ENCODE measurements at places on chromosomes 7 and 10. TPM values are rescaled to one million over a fixed set of nuclear protein-coding genes. Genes with fewer than 3 reads are reported as not detected.
A peak's percentile ranks its signal among the peaks of the same experiment; 100 is the strongest.

- no peak for DNase-seq
Observed at GRCh38 chr10:4588824-4589223, 237.2 kb upstream of the AKR1E2 start.

- DNase-seq = peak; percentile 73
Observed at GRCh38 chr7:92621561-92622023, 31.4 kb upstream of the FAM133B start.

- DNase-seq = no peak
Observed at GRCh38 chr7:42212541-42213090, 24.4 kb downstream of the GLI3 start.

DNA sequence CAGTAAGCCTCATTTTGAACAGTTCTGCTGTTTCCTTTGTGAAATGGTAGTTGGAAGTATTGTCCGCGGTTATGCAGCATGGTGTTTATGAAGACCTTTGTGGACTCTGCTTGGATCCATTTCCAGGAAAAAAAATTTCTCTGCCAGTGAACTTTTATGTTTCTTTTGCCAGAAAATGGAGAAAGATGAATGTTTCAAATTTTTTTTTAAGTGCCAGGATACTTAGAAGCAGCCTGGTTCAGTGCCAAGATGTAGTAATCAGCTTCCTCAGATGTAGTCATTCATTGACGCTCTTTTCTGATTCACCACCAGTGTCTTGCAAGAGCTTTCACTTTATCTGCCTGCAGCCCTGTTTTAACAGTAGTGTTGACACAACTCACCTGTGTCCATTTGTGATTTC is 258.2 kb downstream of the SDK1 start:
- DNase-seq = peak; percentile 96

DNA sequence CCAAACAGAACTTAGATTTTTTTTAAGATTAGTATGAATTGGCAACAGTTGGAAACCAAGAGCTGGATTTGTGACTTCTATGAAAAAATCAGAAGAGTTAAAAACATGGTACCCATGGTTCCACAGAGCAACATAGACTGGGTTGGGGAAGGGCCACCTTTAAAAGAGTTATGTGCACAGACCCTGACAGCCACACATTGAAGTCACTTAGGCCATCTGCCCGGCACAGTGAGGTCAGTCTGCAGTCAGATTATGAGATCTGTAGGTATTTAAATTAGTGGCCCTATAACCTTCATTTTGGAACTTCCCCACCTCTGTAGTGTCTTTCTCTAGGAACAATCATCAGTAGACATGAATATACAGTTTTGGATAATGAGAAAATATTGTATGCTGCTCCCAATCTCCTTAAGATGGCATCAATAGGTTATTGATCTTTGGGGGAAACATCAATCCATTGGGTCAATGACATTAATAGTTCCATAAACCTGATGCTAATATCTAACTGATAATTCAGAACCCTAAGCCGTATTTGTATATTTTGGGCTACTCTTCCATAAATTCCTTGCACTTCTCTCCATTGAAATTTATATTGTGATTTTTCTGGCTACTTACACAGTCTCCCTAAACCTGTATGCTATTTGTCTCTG is 7.0 kb downstream of the ANKRD1 start:
- DNase-seq = no peak

DNA sequence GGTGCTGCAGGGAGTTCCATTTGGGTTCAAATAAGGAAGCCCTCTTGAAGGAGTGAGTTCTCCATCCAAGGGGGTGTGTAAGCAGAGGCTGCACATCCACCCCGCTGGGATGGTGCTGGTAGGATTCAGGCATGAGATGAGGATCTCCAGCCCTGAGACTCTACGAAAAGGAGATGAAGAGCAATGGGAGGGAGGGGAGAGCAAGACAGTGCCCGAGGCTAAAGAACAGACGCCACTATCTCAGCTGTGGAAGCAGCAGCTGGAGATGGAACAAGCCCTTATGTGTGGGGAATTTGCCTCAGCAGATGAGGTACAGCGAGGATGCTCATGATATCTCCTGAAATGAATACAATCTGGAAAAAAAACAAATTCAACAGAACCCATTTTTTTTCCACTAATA is 28.1 kb upstream of the MYL10 start:
- DNase-seq = no peak

GRCh38 chr7:37359662-37360444 is 88.8 kb downstream of the ELMO1 start:
- DNase-seq = no peak

DNA sequence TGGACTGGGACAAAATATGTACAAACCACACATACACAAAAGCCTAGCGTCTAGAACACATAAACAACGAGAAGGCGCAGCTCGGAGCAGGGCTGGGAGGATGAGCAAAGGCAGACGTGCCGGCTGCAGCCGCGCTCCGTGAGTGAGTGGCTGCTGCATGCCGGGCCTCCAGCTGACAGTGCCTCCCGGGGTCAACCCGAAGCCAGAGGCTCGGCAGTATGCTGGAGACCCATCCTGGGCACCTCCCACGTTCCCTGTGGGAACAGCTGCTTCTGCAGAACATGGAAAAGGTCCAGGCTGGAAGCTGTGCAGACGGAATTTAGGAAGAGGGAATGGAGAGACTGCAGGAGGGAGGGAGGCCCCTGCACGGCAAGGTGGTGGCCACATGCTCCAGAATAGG is 3.6 kb upstream of the GPR146 start:
- no peak for DNase-seq

DNA sequence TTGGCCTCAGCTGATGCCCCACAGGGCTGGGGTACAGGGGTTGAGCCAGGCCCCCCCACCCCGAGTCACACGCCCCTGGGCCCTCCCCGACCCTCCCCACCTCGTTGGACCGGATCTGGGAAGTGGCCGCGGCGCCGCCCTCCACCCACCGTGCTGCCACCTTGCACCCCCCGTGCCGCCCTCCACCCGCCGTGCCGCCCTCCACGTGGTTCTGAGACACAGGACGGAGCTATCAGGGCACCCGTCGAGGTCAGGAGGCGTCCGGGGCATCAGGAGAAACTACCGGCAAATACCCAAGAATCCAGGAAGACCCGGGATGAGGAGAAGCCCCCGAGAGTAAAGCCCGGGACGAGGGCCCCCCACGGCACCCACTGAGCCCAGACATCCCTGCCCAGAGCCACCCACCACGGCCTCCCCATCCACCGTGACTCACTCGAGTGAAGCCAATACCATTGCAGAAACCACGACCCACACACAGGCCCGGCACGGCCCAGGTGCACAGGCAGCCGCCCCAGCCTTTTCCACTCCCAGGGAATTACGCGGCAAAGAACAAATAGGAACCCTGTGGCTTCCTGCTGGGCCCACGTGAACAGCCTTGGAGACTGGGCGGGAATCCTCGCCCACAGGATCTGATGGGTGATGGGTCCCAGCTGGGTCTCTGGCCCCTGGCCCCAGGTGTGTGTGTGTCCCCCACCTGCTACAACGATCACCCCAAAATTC is 34.0 kb downstream of the ADAP1 start:
- no peak for DNase-seq

- no peak for DNase-seq
Observed at GRCh38 chr7:98884416-98884815, 6.1 kb downstream of the TRRAP start.

GRCh38 chr7:105924945-105925344 is 38.1 kb upstream of the CDHR3 start:
- DNase-seq = no peak

GRCh38 chr7:54825368-54825767 is 66.4 kb upstream of the SEC61G start:
- DNase-seq = no peak

DNA sequence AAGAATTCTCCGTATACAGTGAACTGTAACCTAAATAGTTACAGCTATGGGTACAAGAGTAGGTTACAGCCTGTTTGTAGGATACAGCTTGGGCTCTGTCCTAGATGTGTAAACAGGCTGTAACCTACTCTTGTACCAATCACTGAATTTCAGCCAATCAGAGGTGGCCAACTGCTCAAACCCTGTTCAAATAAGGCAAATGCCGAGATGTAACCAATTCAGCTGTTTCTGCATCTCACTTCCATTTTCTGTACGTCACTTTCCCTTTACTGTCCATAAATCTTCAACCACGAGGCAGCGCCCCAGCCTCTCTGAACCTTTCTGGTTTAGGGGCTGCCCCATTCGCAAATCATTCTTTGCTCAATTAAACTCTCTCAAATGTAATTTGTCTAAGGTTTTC is 8.3 kb upstream of the MMP21 start:
- no peak for DNase-seq

GRCh38 chr7:15292138-15292537 is 269.7 kb downstream of the AGMO start:
- DNase-seq = no peak

DNA sequence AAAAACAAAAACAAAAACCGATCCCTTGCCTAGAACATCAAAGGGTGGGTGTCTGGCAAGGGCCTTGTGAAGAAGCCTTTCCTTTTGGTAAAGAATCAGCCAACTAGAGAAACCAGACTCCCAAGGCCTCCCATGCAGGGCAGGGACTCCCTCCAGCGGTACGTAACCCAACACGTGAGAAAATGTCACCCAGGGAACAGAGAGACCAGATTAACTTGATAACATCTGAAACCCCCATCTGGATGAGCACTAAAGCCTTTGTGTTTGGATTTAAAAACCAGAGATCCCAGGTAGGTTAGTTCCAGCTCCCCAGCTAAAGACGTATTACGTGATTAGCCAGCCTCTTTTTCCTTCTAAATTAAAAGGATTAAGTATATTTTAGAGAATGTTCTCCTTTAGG is 3.0 kb upstream of the HABP2 start:
- no peak for DNase-seq

- no peak for DNase-seq
Observed at GRCh38 chr10:94251568-94251967, 111.2 kb downstream of the NOC3L start.

The TRIM50 gene
- 0.05 TPM for total RNA-seq

The FAM25A gene
- total RNA-seq = not detected

The SPAG6 gene
- total RNA-seq = 0.70 TPM

The INHBA gene
- total RNA-seq = 2.1 TPM

The KLF14 gene
- 0.05 TPM for total RNA-seq

The CCL24 gene
- not detected for total RNA-seq

The ASB10 gene
- not detected for total RNA-seq

The ODAD2 gene
- 1.2 TPM for total RNA-seq

The TDRD1 gene
- total RNA-seq = 8.1 TPM

The SNX13 gene
- total RNA-seq = 29.7 TPM

The SPDYE6 gene
- not detected for total RNA-seq

Data from renal cortical epithelial cell (primary cell).